ENCODE measurements at places on chromosomes 2 and 18.

DNA sequence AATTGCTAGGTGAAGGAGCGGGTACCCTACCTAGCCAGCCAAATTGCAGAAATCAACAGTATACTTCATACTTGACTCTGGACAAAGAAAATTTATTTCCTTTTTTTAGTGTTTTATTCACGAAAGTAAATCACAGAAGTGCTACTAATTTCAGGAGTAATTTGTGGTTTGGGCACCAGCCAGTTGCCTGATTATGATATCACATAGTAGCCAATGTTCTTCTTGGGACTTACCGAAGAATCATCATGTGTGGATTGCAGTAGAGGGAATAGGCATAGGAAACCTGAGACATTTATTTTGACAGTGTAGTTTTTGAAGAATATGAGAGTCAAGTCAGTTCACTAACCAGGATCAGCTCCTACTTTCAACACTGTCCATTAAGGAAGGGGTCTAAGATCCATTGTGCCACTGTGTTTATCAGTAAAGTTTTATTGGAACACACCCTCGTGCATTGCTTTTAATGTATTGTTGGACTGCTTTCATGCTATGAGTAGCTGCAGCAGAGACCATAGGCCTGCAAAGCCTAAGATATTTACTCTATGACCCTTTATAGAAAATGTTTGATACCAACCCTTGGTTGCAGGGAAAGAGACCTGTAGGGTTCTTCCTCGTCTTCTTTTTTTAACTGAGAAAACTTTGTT lies 32.1 kb downstream of the TNFRSF11A start:
- DNase-seq: no peak

DNA sequence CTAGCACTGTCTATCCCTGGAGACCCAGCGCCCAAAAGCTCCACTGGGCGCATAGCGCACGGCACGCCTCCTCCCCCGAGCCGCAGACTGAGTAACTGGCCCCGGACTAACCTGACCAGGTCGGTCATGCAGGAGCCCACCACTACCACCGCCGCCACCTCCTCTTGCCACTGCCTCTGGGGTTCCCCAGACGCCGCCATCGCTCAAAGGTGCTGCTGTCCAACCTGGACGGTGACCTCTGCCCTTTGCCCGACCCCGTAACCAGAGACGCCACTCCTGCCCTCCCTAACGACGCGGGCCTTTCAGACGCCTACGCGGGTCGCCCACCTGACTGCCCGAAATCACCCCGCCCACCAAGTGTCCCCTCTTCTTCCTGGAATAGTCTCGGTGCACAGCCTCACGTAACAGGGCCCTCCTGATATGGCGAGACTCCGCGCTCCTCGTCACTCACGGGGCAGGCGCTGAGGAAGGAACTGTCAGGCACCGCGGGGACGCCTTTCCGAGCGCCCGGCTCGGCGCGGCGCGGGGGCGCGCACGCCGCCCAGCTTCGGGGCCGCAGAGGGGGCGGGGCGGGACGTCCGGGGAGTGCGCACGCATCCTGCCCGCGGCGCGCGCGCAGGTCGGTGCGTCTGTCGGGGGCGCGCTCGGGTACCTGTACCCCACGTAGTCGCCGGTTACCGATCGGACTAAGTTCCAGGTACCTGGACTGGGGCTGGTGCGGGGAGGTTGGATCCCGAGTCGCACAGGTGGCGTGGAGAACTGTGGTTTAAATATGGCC lies at the start of the genes BABAM2 and RBKS:
Gene BABAM2, plus strand, starts transcription at position 584 of the 778 bp plus-strand sequence. CDS start 3,828 bp downstream, outside the sequence.
Gene RBKS, minus strand, starts transcription at position 242 of the 778 bp plus-strand sequence. Its CDS starts 42 bp downstream, at position 200.
- DNase-seq: peak; percentile 85

DNA sequence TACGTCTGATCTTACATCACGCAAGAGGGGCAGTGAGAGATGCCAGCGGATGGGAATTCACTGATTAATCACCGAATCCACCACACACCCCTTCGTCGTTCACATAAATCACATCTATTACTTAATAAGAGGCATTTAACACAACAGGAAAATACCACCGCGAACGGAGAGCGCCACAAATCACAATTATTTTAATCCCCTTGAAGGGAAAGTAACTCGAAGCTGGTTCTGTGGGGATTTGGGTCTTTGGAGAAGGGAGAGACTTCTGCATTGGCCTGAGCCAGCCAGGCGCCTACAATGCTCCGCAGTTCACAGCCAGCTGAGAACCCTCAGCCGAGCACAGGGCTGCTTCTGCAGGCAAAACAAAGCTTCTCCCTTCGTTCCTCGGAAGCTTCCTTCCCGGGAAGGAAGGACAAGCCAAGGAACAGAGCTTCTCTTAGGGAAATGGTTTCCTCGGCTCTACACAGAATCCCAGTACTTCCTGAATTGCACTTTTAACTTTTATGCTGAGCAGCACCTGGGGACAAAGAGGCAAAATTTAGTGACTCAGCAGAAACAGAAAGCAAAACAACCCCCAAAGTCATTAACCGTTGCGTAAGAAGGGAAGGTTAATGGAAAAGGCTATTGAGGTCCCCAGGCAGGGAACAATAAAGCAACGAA lies at the start of gene LRP1B:
Gene LRP1B, minus strand, starts transcription at position 7 of the 660 bp plus-strand sequence. CDS start 287 bp downstream, outside the sequence.
- DNase-seq: no peak

- DNase-seq: no peak
These were observed 73.6 kb upstream of the SALL3 start for GRCh38 chr18:78906066-78906465.

- DNase-seq: no peak
These were observed 63.0 kb downstream of the GLI2 start for GRCh38 chr2:120798567-120799247.

DNA sequence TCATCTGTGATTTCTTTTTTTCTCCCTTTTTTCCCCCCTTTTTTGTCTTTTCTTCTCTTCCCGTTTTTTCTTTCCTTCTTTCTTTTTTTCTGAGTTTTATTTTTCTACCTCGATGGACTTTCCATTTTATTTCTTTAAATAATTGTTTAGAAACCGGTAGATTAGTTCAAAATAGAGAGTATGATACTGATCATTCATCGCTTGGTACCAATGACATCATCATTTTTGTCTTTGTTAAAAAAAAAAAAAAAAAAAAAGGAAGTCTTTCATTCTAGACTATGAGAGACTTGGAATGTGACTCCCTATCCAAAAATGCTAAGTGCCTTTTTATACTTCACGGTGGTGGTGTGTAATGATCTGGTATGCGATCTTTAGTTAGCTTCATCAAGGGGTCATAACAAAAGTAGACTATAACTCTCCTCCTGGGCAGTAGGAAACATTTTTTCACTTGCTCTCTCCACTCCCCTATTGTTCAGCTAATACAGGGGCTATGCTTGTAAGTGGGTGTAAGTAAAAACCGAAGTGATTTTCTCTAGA lies 1517.5 kb upstream of the ZEB2 start:
- DNase-seq: no peak

- DNase-seq: no peak
These were observed 270.3 kb upstream of the PARD3B start for GRCh38 chr2:204274991-204275390.

DNA sequence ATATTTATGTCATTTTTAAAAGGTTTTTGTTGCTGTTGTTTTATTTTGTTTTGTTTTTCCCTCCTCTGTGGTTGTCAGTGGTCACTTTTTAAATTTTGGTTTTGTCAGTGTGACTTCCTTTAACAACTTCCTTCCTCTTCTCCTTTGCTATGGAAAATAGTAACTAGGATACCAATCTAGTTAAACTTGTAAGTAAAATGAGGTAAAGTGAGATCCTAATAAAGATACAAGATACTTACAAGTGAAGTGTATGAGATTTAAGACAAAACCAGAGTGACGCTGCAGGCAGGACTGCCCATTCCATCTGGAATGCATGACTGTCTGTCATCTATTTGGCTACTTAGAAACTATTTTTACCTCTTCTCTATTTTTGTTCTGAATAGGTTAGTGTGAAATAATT lies 30.6 kb upstream of the CREB1 start:
- DNase-seq: no peak

GRCh38 chr2:237304763-237305514 lies 109.0 kb downstream of the COL6A3 start:
- DNase-seq: no peak

- DNase-seq: no peak
These were observed 181.4 kb downstream of the BARD1 start for GRCh38 chr2:214628091-214628490.

DNA sequence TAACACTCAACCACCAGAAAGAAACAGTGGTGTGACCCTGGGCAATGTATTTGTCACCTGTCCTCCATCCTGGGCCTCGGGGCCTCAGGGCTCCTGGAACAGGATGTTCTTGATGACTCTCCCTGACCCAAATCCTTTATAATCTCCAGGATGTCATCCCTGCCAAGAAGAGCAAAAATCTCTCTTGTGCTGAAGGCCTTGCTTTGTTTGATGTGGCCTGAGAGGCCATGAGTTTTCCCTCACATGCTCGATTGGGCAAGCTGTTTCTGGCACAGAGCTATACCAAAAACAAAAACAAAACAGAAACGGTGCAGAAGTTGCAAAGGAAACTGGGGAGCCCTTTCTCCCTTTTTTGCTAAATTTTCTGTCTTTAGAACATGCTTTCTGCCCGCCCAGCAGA lies 35.7 kb upstream of the ST3GAL5 start:
- DNase-seq: no peak

- no peak for DNase-seq
These were observed 597.1 kb downstream of the ARHGAP15 start for GRCh38 chr2:143726151-143726845.

DNA sequence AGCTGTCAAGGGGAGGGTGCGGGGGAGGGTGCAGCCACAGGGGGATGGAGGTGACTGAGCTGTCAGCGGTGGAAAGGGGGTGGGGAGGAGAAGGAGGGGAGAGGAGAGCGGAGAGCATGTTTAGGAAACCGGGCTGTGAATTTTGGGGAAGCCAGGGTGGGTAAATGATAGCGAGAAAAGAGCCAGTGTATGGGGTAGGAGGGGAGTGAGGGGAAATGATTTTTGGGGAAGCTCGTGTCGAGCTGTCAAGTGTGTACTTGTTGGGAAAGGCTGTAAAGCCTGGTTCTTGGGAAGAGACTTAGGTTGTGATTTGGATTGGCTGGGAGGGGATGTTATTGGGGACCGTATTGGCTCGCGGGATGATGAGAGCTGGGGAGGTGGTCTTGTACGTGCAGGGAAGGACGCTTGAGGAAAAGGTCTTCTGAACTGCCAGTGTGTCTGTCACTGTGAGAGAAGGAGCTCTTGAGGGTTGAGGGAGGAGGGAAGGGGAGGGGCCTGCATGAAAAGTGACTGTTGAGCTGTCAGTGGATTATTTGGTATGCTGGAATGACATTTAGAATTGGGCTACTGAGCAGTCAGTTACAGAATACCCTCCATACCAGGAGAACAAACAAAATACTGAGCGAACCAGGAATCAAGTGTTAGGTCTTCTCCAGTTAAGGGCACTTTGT lies 1.0 kb downstream of the UBR3 start:
- DNase-seq: peak; percentile 44

DNA sequence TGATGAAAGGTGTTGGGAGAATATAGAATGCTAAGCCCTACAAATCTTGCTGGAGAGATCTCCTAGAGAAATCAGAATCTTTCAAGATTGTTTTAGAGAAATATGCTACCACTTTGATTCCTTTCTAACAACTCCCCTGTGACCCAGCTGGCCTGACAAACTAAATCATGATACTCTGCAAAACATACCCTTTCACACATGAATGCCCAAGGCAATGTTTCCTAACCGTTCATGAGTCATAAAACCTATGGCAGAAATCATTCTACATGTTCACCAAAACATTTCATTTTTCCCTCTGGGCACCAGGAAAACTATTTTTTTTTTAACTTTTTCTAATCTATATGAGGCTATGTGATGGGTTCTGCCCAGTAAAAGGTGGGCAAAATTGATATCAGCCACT lies 77.8 kb upstream of the SETBP1 start:
- no peak for DNase-seq

GRCh38 chr2:134839649-134840048 lies 1.2 kb downstream of the ACMSD start:
- DNase-seq: no peak

GRCh38 chr18:60667016-60667415 lies 294.4 kb upstream of the MC4R start:
- DNase-seq: no peak

DNA sequence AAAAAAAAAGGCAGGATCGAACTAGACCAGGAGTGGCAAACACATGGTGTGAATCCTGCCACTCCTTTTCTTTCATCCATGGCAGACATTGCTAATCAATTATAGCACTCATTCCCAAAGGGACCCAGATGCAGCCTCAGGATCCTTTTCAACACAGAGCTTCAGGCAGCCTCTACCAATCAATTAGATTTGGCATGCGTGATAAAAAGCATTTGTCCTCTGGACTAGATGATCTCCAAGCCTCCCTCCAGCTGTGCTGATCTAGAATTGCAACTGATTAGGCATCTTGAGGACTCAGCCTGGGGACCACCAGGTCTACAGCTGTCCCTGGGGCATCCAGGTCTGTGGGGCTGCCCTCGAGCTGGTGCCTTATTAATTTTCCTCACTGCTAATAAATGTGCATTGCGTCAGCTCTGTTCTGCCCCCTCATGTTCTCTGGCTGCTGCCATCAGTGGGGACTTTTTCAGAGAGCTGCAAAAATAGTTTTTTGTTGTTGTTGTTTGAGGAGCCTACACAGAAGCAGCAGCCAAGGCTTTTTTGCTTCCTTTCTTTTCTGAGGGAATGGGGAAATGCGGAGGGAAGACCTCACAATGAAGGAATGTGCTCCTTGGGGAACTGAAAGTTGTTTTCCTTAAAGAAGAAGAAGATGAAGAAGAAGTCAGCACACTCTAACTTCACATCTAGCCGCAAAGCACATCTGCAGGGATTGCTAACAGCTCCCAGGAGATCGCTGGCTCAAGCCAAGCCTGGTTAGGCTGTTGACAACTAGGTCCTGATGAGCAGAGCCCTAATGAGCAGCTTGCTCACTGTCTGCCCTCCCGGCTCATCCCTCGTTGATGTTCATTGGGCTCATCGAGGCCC lies 8.8 kb upstream of the ATOH8 start:
- DNase-seq: no peak

DNA sequence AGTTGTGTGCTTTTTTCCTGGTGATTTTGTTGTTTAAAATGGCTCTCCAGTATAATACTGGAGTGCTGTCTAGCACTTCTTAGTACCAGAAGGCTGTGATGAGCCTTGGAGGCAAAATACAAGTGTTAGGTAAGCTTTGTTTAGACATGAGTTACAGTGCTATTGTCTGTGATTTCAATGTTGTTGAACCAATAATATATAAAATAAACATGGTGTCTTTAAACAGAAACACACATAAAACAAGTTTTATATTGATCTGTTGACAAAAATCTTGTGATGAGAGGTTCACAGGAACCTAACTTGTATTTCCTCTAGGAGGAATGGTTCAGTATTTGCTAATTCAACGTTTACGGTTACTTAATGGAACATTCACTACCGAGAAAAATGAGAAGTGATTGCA lies 5.0 kb upstream of the FAM171B start:
- DNase-seq: no peak

GRCh38 chr2:30363406-30363805 lies 83.6 kb upstream of the LCLAT1 start:
- no peak for DNase-seq

Data from stimulated activated CD8-positive, alpha-beta memory T cell treated with anti-CD3 and anti-CD28 coated beads, Interleukin-2, amount 100 ng/mL, for 48 hours (primary cell).